ENCODE measurements at places on chromosomes 2 and 18.

DNA sequence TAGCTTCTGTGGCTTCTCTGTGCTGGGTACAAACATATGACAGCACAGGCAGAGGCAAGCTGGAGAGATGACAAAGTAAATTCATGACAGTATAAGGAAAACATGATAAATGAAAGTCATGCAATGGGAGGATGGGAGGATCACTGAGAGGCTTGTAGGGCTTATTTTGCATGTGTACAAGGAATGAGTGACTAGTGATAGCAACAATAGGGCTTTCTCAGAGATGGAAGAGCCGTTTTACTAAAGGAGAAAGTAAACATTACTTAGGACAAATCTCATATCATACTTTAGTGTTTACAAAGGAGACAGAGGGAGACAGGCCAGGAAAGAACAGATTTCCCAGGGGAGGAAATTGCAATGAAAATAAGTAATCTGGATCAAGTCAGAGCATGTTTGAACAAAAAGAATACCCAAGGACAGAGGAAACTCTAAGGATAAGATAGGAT is 82.5 kb upstream of the RBMS1 start:
- DNase-seq = no peak

GRCh38 chr18:1513519-1513918 is 608.8 kb downstream of the ADCYAP1 start:
- DNase-seq = no peak

DNA sequence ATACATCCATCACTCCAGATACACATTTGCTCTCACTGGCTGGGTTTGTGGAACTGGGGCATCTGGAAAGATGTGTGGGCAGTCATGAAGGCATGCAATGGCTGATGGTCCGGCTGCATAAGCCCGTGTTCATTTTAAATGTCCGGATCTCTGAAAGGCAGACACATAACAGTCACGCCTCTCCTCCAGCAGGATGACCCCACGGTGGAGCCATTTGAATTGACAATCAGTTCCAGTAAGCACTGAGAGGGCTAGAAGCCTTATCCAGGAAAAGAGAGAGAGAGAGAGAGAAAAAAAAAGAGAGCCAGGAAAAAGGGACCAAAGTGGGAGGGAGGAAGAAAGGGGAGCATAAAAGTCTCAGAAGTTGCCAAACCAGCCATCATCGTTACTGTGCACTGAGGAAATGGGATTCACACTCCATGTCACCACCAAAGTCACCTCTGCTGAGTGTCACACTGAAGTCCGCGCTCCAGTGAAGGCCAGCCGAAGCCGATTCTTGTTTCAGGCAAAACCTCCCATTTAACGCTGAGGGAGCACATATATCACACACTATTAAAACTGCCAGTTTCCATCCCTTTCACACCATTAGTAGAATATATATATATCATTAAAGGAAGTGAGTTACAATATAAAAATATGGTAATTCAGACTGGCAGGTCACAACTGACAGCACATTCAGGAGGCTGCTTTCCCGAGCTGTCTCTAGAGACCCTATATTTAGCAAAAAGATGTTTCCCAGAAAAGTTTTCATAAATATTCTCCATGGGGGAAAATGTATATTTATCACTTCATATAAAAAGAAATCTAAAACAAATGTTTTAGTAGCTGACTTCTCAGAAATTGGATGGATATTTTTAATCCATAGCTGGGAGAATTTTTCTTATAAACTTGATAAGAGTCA is 142.0 kb downstream of the ACTR3 start:
- no peak for DNase-seq

GRCh38 chr2:151862700-151863099 is 34.5 kb upstream of the ARL5A start:
- DNase-seq = no peak

- DNase-seq = no peak
Observed at GRCh38 chr18:21115519-21116411, 4.2 kb upstream of the ROCK1 start.

DNA sequence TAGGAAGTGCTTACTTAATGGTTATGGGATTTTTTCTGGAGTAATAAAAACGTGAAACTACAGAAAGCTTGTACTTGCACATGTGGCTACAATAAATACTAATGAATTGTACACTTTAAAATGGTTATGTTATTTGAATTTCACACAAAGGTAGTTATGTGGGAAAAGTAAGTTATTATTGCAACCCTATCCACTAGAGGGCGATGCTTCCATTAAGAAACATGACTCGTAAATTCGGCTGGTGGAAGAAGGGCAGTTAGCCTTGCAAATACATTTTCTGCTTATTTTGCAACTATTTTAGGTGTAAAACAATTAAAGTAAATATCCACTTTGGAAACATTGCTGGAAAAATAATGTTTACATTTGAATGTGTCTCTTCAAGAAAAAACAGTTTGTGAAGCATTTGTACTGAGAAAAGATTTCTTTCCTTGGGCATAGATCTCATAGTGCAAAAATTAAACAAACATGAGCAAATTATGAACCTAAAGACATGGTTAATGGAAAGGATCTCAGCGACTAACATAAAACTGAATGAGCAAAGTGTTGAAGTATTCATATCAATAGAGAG is 68.1 kb upstream of the CSRNP3 start:
- no peak for DNase-seq

DNA sequence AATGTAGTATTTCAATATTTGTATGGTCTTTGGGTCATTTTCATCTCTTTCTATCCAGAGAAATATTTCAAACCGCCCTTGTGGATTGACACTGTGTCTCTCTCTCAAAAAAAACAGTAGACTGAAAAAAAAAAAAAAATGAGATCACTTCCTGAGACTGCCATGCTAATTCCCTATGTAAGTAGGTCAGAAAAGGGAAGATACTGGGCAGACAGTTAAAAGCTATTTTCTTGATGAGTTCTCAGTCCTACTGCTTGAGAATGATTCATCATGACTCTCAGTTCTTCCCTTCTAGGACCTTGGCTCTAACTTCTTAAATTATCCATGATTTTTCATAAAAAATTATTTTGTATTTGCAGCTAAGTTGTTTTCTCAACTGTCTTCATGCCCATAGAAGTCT is 672.3 kb upstream of the REG3G start:
- DNase-seq = no peak

DNA sequence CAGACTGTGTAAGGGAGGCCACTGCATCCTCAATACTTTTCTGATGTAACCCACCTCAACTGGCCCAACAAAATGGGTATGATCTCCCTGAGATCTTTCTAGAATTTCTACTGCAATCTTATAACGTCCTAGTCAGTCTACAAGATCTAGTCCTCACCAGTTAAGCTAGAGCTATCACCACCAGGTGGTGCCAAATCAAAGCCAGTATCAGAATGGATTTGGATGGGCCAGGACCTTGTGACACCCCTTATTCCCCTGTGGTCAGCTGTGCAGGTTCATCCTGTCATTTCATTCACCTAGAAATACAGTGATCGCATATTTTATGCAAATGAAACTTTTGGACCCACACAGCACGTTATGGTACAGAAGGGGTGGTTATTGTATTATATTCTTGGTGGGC is 90.3 kb downstream of the OLA1 start:
- DNase-seq = no peak

DNA sequence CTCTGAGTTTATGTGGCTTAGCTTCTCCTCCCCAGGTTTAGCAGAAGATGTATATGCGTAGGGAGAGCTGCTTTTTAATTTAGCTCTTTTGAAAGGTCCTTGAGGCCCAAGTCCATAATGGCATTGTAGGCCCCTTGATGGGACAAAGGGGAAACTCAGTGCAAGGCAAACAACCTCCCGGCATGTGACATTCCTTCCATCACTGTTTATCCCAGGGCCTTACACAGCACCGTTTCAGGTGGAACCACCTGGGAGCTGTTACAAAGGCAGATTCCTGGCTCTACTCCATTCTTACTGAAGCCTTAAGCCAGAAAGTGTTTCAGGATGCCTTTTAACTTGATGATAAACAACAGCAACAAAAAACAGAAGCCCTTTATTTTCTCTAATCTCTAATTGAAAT is 555.4 kb downstream of the SLC4A3 start:
- DNase-seq = no peak

GRCh38 chr2:842151-842803 is 108.4 kb upstream of the SNTG2 start:
- DNase-seq = no peak

- DNase-seq = no peak
Observed at GRCh38 chr2:196274387-196274809, 103.0 kb upstream of the STK17B start.

- DNase-seq = no peak
Observed at GRCh38 chr2:236782938-236783337, 213.3 kb downstream of the ACKR3 start.

GRCh38 chr2:23624915-23625314 is 239.9 kb downstream of the KLHL29 start:
- DNase-seq = no peak

GRCh38 chr2:108384662-108385393 is 7.1 kb downstream of the SULT1C4 start:
- no peak for DNase-seq

GRCh38 chr2:211900000-211900399 is 638.6 kb downstream of the ERBB4 start:
- DNase-seq = no peak

DNA sequence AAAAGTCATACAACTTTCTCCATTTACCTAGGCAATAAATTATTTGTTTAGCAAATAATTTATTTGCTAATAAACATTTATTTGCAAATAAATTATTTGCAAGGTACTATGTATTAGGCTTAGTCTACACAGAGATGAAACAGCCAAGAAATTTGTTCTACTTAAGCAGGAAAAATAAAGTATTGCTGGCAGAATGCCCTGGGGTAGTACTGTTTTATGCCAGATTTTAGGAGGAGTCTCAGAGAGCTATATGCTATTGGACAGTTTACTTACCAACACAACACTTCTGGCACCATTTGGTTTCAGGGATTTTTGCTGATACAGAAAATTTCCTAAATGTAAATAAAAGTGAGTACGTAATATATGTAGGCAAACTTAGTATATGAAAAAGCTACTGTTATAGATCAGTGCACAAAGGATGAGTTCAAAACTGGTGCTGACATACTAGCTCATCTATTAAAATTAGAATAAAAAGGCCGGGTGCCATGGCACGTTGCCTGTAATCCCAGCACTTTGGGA is 23.2 kb upstream of the CDKL4 start:
- no peak for DNase-seq

- no peak for DNase-seq
Observed at GRCh38 chr2:85628658-85629057, 12.7 kb downstream of the USP39 start.

GRCh38 chr2:72936660-72937355 is 19.5 kb downstream of the EMX1 start:
- DNase-seq = no peak

DNA sequence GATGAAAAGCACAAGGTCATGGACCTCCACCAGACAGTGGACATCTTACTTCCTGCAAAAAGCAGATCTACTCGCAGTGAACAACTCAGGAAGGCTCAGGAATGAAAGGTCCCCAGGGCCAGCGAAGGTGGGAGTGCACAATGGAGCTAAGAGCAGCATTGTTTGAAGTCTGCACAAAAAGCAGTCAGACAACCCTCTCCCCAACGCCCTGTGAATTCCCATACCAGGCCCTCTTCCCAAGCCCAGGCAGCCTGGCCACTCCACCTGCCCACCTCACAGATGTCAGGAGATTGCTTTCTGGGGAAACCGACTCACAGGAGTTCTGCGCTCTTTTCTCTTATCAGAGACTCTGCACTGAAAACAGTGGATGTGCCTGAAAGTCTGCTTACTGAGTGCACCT is 34.8 kb downstream of the ST8SIA5 start:
- no peak for DNase-seq

DNA sequence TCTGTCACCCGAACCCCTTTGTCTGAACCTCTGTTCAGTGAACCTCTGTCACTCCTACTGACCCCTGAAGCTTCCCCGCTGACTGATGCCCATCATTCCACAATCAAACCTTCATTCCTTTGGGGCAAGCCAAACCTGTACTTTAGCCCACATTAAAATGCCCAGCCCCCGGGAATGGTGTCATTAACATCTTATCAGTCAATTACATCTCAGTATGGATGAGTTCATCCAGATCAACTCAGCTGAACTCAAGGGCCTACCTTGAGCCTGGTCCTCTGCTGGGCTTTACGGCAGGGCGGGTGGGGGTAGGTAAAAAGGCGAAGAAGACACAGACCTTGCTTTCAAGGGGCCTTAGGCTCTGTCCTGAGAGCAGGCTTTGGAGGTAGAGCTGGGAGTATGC is 154.4 kb upstream of the SMAD2 start:
- DNase-seq = no peak

DNA sequence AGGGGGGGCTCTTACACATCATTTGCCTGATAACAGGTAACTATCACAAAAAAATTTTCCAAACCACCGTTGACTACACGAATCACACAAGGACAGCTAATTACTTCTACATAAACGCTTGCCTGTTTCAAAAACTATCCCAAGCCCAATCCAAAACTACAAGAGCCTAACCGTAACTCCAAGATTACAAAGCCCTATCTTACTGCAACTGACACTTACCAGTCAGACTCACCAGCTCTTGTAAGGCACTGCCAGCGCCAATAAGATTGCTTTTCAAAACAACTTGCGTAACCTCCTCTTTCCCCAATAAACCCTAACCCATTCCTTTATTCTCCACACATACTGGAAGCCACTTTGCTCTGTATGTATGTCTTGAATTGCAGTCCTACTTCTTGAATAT is 148.4 kb downstream of the NBAS start:
- DNase-seq = no peak

DNA sequence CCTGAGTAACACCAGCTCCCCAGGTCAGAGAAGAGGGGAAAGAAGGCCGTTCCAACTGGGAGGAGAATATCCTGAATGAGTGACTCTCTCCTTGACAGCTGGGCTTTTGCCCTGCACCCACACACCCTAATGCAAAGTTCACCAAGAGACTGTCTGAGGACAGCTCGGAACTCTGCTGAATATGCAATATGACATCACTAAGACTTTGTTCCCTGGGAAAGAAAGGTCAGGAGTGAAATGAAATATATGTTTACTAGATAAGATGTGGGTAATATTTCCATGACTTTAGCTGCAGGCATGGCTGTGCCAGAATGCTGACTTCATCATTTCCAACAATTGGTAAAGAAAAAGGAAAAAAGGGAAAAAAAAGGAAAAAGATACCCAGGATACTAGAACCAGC is 488.2 kb upstream of the RAB6C start:
- no peak for DNase-seq

- DNase-seq = no peak
Observed at GRCh38 chr2:158512323-158512722, 55.6 kb downstream of the PKP4 start.

DNA sequence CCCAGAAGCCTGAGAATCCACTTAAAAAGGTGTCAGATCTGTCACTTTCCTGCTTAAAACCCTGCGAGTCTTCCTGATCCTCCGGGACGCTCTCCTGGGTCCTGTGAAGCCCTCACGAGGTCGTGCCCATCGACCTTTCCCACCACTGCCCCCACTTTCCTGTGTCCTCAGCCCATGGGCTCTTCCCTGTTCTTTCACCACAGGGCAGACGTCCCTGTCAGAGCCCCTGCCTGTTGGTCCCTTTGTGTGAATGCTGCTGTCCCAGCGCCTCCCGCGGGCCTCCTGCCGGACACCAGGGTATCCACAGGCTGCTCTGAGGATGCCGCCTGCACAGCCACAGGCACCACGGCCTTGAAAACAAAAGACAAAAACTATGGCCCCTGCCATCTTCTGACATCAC is 125.6 kb downstream of the TMEM18 start:
- DNase-seq = no peak

GRCh38 chr2:14632133-14632936 is at the start of gene LRATD1:
Gene LRATD1, plus strand, starts transcription at chr2:14632717. Its CDS starts 1,263 bp downstream, at chr2:14633980.
- no peak for DNase-seq

- DNase-seq = no peak
Observed at GRCh38 chr18:64474773-64475172, 325.9 kb upstream of the LINC00305 start.

Measured in activated T-cell treated with anti-CD3 and anti-CD28 coated beads, Interleukin-2, amount 50 U/mL, for 1 hour (primary cell).